ENCODE measurements at places on chromosomes 16 and 17. TPM values are rescaled to one million over a fixed set of nuclear protein-coding genes. Genes with fewer than 3 reads are reported as not detected.

Gene NOXO1
- total RNA-seq: not detected

Gene HAP1
- total RNA-seq: not detected

DNA sequence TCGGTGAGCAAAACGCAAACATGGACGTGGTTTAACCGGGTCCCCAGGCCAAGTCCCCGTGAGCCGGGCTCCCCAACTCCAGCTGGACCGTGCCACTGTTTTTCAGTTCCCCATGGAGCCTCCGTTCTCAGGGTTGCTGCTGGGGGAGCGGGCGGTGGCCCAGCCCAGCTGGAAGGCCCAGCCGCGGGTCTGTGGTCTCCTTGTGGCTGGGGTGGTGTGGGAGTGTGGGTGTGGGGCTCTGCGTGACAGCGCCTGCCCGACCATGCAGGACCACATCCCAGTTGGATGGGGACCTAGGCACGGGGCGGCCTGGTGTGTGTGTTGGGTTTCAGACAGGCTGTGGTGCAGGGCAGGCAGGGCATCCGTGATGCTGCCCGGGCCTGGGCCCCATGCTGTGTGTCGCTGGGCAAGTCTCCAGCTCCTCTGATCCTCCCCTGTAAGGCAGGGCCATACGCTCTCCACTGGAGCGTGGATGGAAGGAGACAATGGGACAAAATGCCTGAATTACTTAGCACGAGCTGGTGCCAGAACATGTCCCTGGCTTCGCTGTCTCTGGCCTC lies 40.3 kb downstream of the COX4I1 start:
- DNase-seq: no peak
- H3K4me3 ChIP-seq: no peak overlapping the region
- H3K27me3 ChIP-seq: peaks cover 64% of the 10 kb centered on the region
- H3K4me1 ChIP-seq: no peaks in the 10 kb centered on the region

Gene CHST6
- total RNA-seq: 0.76 TPM

DNA sequence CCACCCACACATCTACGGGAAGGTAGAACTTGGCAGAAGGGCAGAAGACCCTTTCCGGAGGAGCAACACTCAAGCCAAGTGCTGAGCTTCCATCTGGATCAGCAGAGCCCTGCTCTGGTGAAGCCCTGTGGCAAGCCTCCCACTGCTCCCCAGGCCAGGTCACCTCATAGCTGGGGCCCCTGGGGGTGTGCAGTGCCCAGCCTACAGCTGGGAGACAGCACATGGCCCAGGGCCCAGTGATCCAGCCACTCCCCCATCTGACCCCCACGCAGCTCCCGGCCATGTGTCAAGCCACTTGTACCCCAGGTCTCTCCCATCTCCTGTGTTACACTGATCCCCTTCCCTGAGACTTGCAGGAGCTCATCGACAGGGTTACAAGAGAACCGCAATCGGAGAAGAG lies 95.7 kb downstream of the RBFOX3 start:
- DNase-seq: no peak
- no peaks in the 10 kb centered on the region for H3K4me1 ChIP-seq
- H3K27me3 ChIP-seq: peaks cover 3% of the 10 kb centered on the region
- no peak overlapping the region for H3K4me3 ChIP-seq

DNA sequence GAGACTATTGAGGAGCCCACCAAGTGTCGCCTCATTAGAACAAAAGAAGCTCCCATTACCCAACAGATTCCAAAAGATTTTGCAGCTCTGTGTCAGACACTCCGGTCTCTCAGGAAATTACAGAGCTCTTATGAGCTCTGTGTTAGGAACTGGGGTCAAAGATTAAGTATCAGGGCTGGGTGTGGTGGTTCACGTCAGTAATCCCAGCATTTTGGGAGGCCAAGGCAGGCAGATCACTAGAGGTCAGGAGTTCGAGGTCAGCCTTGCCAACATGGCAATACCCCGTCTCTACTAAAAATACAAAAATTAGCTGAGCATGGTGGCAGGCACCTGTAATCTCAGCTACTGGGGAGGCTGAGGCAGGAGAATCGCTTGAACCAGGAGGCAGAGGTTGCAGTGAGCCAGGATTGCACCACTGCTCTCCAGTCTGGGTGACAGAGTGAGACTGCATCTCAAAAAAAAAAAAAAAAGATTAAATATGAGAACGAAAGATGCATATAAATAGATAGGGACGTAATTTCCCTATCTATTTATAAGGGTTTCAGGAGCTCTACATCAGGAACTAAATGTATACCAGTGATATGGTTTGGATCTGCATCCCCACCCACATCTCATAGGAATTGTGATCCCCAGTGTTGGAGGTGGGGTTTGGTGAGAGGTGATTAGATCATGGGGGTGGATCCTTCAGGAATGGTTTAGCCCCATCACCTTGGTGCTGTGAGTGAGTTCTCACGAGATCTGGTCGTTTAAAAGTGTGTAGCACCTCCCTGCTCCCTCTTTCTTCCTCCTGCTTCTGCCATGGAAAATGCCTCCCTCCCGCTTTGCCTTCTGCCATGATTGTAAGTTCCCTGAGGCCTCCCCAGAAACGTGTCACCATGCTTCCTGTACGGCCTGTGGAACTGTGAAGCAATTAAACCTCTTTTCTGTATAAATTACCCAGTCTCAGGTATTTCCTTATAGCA lies 111.4 kb downstream of the PRKCA start:
- H3K27me3 ChIP-seq: no peaks in the 10 kb centered on the region
- H3K4me3 ChIP-seq: no peak overlapping the region
- no peaks in the 10 kb centered on the region for H3K4me1 ChIP-seq

GRCh38 chr17:2068031-2068518 lies 13.2 kb downstream of the HIC1 start:
- peak overlapping the region; percentile 96 for H3K27ac ChIP-seq
- H3K4me1 ChIP-seq: peaks cover 61% of the 10 kb centered on the region
- H3K4me3 ChIP-seq: no peak overlapping the region
- H3K36me3 ChIP-seq: no peaks in the 10 kb centered on the region
- DNase-seq: peak; percentile 95

Gene PGAP6
- 98.6 TPM for total RNA-seq

Gene MYH1
- 0.11 TPM for total RNA-seq

- H3K4me1 ChIP-seq: 0 out of 2 replicates have a peak, but pooled peaks cover 7% of the 10 kb centered on the region
- no peak overlapping the region for H3K27ac ChIP-seq
- H3K27me3 ChIP-seq: peaks cover 78% of the 10 kb centered on the region
- no peaks in the 10 kb centered on the region for H3K36me3 ChIP-seq
- peak overlapping the region; percentile 49 for H3K4me3 ChIP-seq
Measured at GRCh38 chr17:80478487-80479245, 2.3 kb upstream of the NPTX1 start.

DNA sequence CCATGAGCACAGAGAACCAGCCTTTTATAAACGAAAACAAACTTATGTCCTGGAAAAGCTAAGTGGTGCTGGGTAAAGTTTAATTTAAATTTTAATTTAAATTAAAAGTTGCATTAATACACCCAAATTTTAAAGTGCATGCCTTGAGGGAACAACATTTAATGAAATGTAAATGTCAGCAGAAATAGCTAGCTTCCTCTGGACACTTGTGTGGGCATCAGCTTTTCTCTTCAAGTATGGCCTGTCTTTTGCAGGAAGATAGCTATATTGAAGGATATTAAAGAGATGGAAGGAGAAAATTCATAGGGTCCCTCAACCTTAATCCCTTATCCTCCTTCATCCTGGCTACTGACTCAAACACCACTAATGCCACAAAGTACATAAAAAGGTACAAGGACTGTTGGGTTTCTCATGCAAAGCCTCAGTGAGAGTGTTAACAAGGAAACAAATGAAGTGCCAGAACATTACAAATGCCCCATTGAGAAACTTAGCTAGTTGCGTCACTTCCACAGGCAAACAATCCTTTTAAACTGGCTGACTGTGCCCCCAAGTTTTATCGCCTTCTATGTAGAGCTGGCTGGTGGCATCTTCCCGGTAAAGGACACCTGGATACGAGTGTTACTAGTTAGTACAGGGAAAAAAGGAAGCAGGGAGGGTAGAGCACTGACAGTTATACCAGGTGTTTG lies 14.1 kb downstream of the PHF12 start:
- no peaks in the 10 kb centered on the region for H3K27me3 ChIP-seq
- H3K4me3 ChIP-seq: no peak overlapping the region
- H3K27ac ChIP-seq: peak overlapping the region; percentile 55

Gene KCNJ16
- not detected for total RNA-seq

DNA sequence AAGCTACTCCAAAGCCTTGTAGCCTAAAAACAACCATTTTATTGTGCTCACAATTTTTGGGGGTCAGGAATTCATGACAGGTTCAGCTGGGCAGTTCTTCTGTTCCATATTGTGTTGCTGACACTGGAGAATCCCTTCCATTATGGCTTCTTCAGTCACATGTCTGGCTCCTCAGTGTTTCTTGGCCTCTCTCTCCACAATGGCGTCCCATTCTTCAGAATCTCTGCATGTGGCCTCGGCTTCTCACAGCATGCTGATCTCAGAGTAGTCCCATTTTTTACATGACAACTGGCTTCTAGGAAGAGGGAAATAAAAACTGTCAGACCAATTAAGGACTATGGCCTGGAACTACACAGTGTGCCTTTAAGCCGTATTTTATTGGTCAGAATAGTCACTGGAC lies 49.7 kb downstream of the NF1 start:
- no peaks in the 10 kb centered on the region for H3K4me1 ChIP-seq
- H3K27ac ChIP-seq: no peak overlapping the region
- DNase-seq: no peak
- H3K27me3 ChIP-seq: no peaks in the 10 kb centered on the region

DNA sequence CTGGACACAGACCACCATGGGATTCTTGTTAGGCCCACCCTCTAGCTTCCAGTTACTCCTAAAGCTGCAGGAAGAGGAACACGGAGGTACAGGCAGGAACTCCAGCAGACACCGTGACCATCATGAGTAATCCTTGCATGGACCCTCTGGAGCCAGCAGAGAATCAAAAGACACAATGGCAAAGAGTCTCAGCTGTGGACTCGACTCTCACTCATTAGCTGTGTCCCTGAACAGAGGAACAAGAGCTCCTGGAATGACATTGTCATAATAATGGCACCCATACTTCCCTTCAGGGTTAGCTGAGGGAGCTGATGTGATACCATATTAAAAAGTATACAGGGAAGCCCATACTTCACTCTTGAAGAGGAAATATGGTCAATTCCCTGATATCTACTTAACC lies 176.3 kb upstream of the ASIC2 start:
- no peak overlapping the region for H3K4me3 ChIP-seq
- H3K36me3 ChIP-seq: no peaks in the 10 kb centered on the region
- H3K27me3 ChIP-seq: no peaks in the 10 kb centered on the region
- no peak overlapping the region for H3K27ac ChIP-seq

DNA sequence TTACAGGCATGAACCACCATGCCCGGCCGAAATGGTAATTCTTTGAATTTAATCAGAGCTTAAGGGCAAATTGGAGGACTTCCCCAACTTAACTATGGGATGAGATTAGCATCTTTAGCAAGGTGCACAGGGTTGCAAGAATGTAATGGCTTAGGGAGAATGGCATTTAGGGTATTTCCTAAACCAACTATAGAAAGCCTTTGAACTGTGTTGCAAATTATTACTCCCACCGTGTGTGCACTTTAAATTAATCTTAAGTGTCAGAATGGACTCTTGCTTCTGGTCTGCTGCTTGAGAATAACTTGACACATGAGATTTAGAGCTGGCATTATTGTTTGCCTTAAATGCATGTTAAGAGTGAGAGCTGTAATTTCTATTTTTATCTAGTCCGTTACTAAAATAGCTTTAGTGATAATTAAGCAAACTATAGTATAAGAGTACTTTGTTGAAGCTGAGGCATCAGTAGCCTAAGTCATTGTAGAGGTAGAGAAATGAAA lies 59.8 kb downstream of the TUBD1 start:
- H3K27me3 ChIP-seq: no peaks in the 10 kb centered on the region
- H3K4me1 ChIP-seq: peaks cover 61% of the 10 kb centered on the region
- H3K4me3 ChIP-seq: no peak overlapping the region
- H3K27ac ChIP-seq: no peak overlapping the region
- DNase-seq: no peak

DNA sequence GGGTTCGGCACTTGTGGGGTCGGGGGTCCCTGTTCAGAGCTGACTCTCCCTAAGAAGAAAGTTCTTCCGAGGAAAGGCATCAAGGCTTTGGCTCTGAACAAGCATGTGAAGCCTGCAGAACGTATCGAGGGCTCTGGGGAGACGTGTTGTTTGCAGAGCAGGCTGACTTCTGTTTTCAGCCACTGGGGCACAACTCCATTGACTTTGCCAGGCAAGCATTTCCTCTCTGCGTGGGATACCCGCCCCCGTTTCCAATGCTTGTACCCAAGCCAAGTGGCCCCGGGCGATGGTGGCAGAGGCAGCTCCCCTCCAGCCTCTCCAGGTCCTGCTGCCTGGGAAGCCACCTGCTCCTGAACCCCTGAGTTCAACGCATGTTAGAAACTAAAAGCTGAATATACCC lies 255.7 kb downstream of the RBFOX3 start:
- H3K4me3 ChIP-seq: no peak overlapping the region
- no peaks in the 10 kb centered on the region for H3K4me1 ChIP-seq
- no peaks in the 10 kb centered on the region for H3K36me3 ChIP-seq
- DNase-seq: no peak
- H3K27me3 ChIP-seq: peaks cover 27% of the 10 kb centered on the region

Gene KRTAP9-1
- total RNA-seq: not detected

DNA sequence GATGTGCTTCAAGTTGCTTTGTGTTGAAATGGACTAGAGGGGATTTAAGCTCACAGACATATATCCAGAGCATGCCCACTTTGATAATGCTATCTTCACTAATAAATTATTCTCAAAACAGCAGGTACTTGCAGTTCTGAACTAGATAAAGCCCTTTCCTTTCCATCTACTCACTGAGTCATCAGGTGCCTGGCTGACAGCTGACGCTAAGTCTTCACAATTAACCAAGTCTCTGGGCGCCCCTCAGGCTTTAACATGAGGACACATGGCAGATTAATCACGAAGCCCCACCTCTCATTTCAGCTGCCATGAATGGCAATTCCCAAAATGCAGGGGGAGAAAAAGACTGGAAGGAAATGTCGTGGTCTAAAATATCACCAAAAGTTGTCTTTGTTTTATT lies 29.5 kb upstream of the CRISPLD2 start:
- no peak overlapping the region for H3K4me3 ChIP-seq
- H3K27me3 ChIP-seq: no peaks in the 10 kb centered on the region
- no peak overlapping the region for H3K27ac ChIP-seq
- H3K36me3 ChIP-seq: no peaks in the 10 kb centered on the region
- peaks cover 20% of the 10 kb centered on the region for H3K4me1 ChIP-seq
- DNase-seq: no peak

- no peaks in the 10 kb centered on the region for H3K36me3 ChIP-seq
- peaks cover 33% of the 10 kb centered on the region for H3K4me1 ChIP-seq
- DNase-seq: peak; percentile 88
- no peaks in the 10 kb centered on the region for H3K27me3 ChIP-seq
- no peak overlapping the region for H3K4me3 ChIP-seq
Measured at GRCh38 chr17:49926886-49927285, 42.1 kb upstream of the DLX4 start.

GRCh38 chr17:21361020-21361809 lies 14.9 kb upstream of the KCNJ12 start:
- no peaks in the 10 kb centered on the region for H3K36me3 ChIP-seq
- peaks cover 7% of the 10 kb centered on the region for H3K4me1 ChIP-seq
- H3K27ac ChIP-seq: no peak overlapping the region
- no peak for DNase-seq
- peaks cover 6% of the 10 kb centered on the region for H3K27me3 ChIP-seq

Gene EVPLL
- not detected for total RNA-seq

Gene GHDC
- total RNA-seq: 25.0 TPM

Data from GM23248 (cell line).